NCI-H1436 treated with DMSO at 0.1 percent for 48 hours (cell line): ENCODE measurements at places on chromosomes 1 and 21.

- DNase-seq = no peak
Measured at GRCh38 chr1:62068416-62068843, 126.2 kb upstream of the L1TD1 start.

DNA sequence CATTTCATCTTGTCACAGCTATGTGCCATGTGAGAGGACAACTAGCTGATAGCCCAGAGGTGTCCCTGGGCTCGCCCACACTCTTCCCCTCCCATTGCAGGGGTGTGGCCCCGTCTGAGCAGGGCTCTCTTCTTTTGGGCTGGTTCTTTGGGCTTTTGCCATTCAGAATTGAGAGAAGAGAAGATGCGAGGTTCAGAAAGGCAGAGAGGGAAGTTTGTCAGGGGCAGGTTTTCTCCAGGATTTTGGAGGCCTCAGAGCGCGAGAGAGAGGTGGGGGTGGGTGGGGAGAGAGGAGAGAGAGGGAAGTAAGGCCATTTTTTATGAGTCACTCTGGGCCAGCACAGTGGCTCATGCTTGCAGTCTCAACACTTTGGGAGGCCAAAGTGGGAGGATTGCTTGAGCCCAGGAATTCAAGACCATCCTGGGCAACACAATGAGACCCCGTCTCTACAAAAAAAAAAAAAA lies 5.2 kb downstream of the IFI6 start:
- DNase-seq = no peak

DNA sequence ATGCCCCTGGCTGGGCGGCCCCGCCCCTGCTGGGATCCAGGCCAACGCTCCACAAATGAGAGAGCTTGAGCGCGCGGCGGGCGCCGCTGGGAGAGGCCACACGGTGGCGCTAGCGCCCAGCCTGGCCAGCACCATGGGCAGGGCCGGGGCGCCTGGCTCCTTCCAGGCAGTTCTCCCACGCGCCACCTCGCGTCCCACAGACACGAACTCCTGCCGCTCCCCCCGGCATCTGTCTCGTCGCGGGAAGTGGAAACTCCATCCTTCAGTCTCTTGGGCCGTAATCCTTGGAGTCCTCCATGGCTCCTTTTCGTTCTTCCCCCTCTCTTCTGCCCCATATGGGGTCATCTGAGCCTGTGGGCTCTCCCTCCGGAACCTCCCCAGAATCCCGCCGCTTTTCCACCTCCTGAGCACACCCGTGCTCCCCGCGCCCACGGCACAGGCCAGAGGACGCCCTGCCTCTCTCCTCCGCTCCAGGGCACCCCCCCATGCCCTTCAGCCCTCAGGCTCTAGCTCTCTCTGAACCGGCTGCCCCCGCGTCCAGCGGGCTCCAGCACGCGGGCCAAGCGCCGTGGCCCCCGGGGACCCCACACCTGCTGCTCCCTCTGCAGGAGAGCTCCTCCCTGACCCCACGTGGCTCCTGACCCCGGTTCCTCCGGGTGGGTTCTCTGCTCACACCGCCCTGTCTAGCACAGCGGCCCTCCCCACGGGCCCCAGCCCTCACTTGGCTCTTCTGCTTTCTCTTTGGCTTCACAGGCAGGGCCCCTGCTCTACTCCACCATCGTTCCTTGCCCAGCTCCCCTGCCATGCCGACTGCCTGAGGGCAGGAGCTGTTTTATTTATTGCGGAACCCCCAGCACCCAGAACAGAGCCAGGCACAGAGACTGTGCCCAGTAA lies 31.9 kb upstream of the EDN2 start:
- no peak for DNase-seq

DNA sequence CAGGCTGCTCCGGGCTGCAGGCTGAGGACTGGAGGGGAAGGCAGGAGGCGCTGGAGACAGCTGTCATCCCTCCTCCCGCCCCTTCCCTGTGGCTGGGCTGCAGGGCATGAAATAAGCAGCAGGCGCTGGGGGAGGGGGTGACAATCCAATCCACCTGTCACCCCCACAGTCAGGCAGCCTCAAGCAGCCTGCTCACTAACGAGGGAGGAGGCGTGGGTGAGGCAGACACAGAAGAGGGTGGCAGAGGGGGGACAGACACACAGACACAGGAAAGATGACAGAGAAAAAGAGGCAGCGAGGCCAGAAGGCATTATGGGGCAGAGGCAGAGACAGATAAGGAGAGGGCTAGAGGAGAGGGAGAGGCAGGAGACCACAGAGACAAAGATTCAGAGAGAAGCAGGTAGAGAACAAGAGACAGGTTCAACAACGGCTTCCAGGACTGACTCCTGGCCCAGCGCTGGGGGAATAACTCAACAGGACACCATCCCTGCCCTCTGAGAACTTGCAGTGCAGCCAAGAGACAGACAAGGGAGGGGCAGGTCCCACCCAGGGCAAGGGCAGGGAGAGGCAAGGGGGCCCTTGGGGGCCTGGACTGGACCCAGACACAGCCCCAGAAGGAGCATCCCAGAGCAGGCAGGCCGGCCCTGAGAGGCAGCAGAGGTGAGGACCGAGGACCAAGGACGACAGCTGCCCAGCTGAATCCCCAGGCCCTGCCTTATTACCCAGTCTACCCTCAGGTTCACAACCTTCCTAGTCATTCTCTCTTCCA lies 11.2 kb downstream of the MEF2D start:
- DNase-seq = no peak

GRCh38 chr21:44987301-44987885 lies 47.6 kb downstream of the SLX9 start:
- no peak for DNase-seq

DNA sequence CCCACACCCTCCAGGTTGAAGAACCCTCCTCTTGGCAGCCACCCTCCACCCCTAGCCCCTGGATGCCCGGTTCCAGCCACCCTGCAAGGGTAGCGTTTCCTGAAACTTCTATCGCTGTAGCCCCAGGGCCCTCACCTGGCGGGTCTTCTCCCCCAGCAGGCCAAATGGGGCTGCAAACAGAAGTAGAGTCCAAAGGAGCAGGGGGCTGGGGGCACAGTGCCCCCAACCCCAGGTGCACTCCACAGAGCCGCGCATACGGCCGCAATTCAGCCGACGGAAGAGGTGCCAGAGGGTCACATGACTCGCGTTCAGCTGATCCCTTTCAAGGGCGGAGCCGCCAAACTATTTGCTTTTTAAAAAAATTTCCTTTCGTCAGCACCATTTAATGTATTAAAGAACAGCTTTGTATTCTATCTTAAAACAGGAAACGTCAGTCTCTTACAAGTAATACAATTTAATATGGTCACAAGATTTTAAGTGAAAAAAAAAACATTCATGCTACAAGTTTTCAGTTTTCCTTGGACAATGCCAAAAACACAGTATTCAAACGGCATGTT lies at the start of gene GLMP:
TSS of gene GLMP (minus strand) at position 289 of the 557 bp plus-strand sequence. CDS start at position 255, 34 bp downstream.
- DNase-seq = no peak

- DNase-seq = no peak
Measured at GRCh38 chr1:115217150-115218033, 120.7 kb downstream of the NGF start.

GRCh38 chr1:7234471-7234755 lies 449.2 kb downstream of the CAMTA1 start:
- DNase-seq = no peak

DNA sequence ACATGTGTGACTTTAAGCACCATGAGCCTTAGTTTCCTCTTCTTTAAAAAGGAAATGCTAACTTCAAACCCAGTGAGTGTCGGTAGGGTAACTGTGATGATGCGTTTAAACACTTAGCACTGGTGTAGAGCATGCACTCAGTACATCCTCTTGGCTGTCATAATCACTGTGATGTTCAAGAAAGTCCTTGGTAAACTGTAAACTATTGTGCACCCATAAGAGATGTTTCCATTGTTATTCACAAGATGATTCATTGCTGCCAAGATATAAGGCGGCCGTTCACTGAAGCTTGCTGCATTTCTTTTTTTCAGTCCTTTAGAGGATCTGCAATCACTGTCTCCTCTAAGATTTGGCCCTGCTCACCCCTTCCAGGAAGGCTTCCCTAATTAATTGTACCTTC lies 61.8 kb upstream of the DAB1 start:
- no peak for DNase-seq

DNA sequence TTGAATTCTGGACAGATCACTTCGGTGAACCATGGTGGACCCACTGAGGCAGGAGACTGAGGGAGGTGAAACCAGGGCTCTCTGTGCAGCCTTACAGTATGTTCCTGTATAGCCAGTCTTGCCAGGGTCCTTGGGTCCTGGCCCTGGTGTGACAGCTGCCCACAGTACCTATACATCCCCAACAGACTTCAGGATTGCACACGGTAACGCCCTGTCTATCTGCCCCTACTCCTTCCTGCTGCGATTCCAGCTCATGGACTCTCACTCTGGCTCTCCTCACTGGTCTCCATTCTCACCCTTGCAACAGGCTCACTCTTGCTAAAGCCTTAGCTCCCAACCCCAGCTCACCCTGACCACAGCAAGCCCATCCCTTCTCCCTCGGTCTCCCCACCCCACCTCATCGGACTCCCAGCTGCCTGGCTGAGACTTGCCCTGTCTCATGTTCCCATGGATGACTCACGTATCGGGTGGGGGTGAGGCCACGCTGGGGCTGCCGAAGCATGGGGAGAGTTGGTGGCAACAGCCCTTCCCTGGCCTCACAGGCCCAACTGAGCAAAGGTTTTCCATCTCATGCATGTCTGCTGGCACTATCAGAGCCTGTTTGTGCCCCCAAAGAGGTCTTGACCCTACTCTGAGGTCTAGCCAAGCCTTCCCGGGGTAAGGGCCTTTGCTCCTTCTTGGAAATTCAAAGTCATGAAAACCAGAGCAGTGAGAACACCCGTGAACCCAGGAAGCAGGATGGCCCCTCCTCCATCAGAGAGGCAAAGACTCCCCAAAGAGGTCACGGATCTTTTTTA lies 7.1 kb downstream of the PHLDA3 start:
- no peak for DNase-seq

DNA sequence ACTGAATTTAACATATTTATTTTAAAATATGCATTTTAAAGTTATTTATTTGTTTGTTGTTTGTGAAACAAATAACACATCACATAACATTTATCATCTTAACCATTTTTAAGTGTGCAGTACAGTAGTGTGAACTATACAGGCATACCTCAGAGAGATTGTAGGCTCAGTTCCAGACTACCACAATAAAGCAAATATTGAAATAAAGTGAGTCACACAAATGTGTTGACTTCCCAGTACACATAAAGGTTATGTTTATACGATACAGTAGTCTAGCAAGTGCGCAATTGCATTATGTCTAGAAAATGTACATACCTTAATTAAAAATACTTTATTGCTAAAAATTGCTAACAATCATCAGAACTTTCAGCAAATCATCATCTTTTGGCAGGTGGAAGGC lies 739.4 kb upstream of the ADGRL4 start:
- no peak for DNase-seq

GRCh38 chr1:115337276-115337632 lies 795 bp downstream of the NGF start:
- no peak for DNase-seq

GRCh38 chr1:30756545-30757351 lies 826 bp downstream of the LAPTM5 start:
- no peak for DNase-seq

DNA sequence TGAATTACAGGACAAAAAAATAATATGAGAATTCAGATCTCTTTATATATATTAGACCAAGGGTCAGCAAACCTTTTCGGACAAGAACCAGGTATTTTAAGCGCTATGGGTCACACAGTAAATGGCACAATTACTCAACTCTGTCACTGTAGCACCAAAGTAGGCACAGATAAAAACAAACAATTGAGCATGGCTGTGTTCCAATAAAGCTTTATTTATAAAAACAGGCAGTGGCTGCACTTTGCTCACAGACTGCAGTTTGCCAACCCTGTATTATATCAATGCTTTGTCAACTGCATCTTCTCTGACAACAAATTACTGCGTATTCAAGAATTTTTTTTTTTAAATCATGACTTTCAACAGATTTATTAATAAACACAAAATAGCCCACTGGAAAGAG lies 29.8 kb downstream of the EDEM3 start:
- DNase-seq = no peak
